ENCODE measurements at places on chromosomes 3 and 15.

DNA sequence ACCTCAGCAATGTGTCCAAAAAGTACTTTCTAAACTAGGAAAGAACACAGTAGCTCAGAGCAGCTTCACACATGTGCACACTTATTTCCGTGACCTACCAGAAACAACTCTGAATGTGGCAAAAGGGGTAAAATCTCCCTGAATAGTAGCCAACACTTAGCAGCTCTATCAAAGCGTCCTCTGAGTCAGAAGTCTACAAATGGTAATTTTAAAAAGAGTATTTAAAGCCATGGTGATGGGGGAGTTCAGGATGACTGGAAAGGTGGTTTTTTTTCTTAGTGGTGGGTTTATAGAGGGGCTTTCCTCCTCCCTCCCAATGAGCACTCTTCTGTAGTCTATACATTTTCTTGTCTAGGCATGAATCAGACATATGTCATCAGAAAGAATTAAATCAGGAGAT is 223.8 kb upstream of the PRICKLE2 start:
- no peaks in the 10 kb centered on the region for H3K36me3 ChIP-seq
- peaks cover 39% of the 10 kb centered on the region for H3K4me1 ChIP-seq
- peaks cover 3% of the 10 kb centered on the region for H3K27me3 ChIP-seq
- no peak overlapping the region for H3K4me3 ChIP-seq
- DNase-seq, result no peak

GRCh38 chr3:8210882-8211341 is 290.7 kb upstream of the LMCD1 start:
- H3K4me3 ChIP-seq, result no peak overlapping the region
- no peak overlapping the region for H3K27ac ChIP-seq
- no peaks in the 10 kb centered on the region for H3K27me3 ChIP-seq
- no peak for DNase-seq
- no peaks in the 10 kb centered on the region for H3K36me3 ChIP-seq

GRCh38 chr3:23084367-23084766 is 118.8 kb upstream of the UBE2E2 start:
- peaks cover 16% of the 10 kb centered on the region for H3K4me1 ChIP-seq
- H3K36me3 ChIP-seq, result peaks cover 2% of the 10 kb centered on the region
- H3K27me3 ChIP-seq, result no peaks in the 10 kb centered on the region

DNA sequence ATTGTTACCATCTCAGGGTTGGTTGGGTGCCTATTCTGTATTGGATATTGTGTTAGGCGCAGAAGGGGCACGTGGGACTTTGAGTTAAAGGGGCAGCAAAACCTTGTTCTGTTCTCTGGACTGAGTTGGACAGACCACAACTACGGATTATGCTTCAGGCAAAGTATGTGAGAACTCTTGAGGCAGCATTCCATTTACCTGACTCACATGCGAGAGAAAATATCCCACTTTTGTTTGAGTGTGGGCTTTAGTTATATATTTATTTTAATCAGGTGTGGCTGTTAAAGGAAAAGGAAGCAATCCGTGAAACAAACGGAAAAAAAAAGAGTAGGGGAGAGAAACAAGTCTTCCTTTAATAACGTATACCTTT is 627 bp upstream of the PLS1 start:
- H3K4me1 ChIP-seq, result peaks cover 18% of the 10 kb centered on the region
- H3K4me3 ChIP-seq, result peak overlapping the region; percentile 95
- H3K27me3 ChIP-seq, result no peaks in the 10 kb centered on the region

- H3K4me1 ChIP-seq, result peaks cover 5% of the 10 kb centered on the region
- H3K27me3 ChIP-seq, result no peaks in the 10 kb centered on the region
- peaks cover 16% of the 10 kb centered on the region for H3K36me3 ChIP-seq
- DNase-seq, result no peak
- no peak overlapping the region for H3K4me3 ChIP-seq
These were observed 74.6 kb downstream of the ZBTB20 start for GRCh38 chr3:115072265-115073021.

GRCh38 chr3:153110041-153110440 is 52.0 kb upstream of the RAP2B start:
- H3K36me3 ChIP-seq, result no peaks in the 10 kb centered on the region
- H3K4me3 ChIP-seq, result no peak overlapping the region
- DNase-seq, result no peak
- H3K4me1 ChIP-seq, result no peaks in the 10 kb centered on the region

- no peak overlapping the region for H3K4me3 ChIP-seq
- no peak for DNase-seq
- peaks cover 37% of the 10 kb centered on the region for H3K27me3 ChIP-seq
- H3K27ac ChIP-seq, result no peak overlapping the region
These were observed 42.2 kb upstream of the PRR23E start for GRCh38 chr3:127150513-127151250.

DNA sequence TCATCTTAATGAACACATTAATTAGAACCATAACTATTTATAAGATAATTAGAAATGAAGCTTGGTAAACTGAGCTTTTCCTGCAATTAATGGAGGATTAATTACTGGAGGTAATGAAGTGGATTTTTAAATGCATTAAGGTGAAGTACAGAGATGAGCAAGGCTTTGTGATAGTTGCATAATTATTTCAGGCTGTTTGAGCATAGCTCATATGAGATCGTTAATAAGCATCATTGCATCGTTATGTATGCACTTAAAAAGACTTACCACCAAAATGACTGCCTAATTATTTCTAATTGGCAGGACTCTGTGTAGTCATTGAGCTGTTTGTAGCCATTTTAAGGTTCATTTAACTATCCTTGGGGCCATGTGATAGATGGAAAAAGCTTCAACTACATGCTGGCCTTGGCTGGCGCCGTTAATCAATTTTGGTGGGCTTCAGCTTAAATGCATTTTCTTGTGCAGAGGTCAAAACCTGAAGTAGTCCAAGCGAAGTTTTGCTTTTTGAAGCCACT is 55.3 kb downstream of the RSRC1 start:
- no peaks in the 10 kb centered on the region for H3K27me3 ChIP-seq
- H3K4me3 ChIP-seq, result no peak overlapping the region
- DNase-seq, result no peak

- DNase-seq, result no peak
- no peak overlapping the region for H3K4me3 ChIP-seq
- H3K27ac ChIP-seq, result no peak overlapping the region
- peaks cover 7% of the 10 kb centered on the region for H3K27me3 ChIP-seq
These were observed 47.5 kb upstream of the FAM98B start for GRCh38 chr15:38406436-38406835.

DNA sequence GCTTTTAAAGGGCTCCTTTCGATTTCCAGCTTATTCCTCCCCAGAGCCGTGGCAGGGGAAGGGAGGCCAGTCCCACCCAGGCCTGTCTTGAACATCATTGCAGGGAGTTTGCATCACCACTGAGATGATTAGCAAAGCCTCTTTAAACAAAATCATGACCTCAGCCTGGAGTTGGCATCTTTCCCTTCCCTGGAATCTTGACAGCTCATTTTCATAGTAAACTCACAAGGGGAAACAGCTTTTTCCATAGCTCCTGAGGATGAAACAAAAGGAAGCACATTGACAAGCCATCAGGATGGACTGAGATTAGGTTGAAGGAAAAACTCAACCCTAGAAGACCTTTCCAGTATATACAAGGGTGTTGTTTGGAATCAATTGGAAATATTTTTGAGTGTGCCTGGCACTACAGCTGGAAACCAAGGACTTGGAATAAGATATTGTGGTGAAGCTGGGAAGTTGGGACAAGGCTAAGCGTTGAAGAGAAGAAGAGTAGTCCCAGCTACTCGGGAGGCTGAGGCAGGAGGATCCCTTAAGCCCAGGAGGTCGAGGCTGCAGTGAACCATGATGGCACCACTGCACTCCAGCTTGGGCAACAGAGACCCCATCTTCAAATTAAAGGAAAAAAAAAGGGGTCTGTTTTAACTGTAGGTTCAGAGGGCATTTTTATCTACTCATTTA is 3.1 kb upstream of the LARP6 start:
- H3K4me3 ChIP-seq, result no peak overlapping the region
- no peaks in the 10 kb centered on the region for H3K27me3 ChIP-seq
- no peak for DNase-seq
- peaks cover 15% of the 10 kb centered on the region for H3K4me1 ChIP-seq
- no peaks in the 10 kb centered on the region for H3K36me3 ChIP-seq
- H3K27ac ChIP-seq, result peak overlapping the region; percentile 18

GRCh38 chr15:78533331-78533730 is 6.9 kb upstream of the PSMA4 start:
- H3K4me1 ChIP-seq, result no peaks in the 10 kb centered on the region
- H3K27ac ChIP-seq, result no peak overlapping the region
- peaks cover 6% of the 10 kb centered on the region for H3K36me3 ChIP-seq
- no peak for DNase-seq
- no peak overlapping the region for H3K4me3 ChIP-seq

- H3K4me3 ChIP-seq, result no peak overlapping the region
- DNase-seq, result no peak
- no peaks in the 10 kb centered on the region for H3K36me3 ChIP-seq
- H3K27me3 ChIP-seq, result peaks cover 2% of the 10 kb centered on the region
These were observed 143.1 kb downstream of the WDR76 start for GRCh38 chr15:43969802-43970375.

- H3K36me3 ChIP-seq, result no peaks in the 10 kb centered on the region
- H3K27ac ChIP-seq, result no peak overlapping the region
- DNase-seq, result peak; percentile 64
These were observed 22.5 kb downstream of the GABRA5 start for GRCh38 chr15:26889298-26889898.

DNA sequence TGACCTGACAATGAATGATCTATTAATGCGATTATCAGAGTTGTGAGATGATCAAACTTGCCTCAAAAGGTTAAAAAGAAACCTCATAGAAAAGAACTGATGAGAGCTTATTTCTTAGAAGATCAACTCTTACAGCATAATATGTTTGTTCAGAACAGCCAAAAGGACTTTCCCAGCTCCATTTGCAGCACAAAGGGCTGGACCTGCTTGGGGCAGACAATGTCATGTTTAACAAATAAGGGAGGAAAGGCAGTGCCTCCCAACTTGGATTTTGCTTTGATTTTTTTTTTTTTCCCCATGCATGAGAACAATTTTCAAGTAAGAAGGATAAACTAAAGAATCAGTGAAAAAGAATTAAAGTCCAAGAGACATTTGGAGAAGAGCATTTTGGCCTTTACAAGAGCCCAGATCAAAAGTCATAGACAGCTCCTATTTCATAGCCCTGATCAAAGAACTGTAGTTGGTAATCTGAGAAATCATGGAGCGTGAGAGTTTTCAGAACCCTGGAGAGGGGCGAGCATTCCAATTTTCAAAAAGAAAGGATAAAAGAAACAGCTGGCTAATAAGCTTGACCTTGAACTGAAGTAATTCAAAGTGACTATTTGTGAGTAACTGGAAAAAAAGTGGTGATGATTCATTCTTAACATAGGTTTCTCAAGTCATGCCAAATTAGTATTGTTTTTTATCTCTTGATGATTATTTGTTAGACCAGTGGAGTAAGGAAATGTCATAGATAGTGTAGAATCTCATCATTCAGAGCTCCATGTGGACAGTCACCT is 136.0 kb upstream of the CFAP20DC start:
- no peaks in the 10 kb centered on the region for H3K36me3 ChIP-seq
- H3K27ac ChIP-seq, result no peak overlapping the region
- no peaks in the 10 kb centered on the region for H3K4me1 ChIP-seq
- H3K27me3 ChIP-seq, result peaks cover 25% of the 10 kb centered on the region
- no peak overlapping the region for H3K4me3 ChIP-seq

GRCh38 chr3:73618461-73618860 is 6.3 kb downstream of the PDZRN3 start:
- no peak for DNase-seq
- no peak overlapping the region for H3K27ac ChIP-seq
- H3K27me3 ChIP-seq, result no peaks in the 10 kb centered on the region
- no peak overlapping the region for H3K4me3 ChIP-seq
- peaks cover 6% of the 10 kb centered on the region for H3K36me3 ChIP-seq

GRCh38 chr3:70360979-70361760 is 48.7 kb upstream of the MDFIC2 start:
- H3K27me3 ChIP-seq, result no peaks in the 10 kb centered on the region
- H3K36me3 ChIP-seq, result peaks cover 2% of the 10 kb centered on the region
- DNase-seq, result no peak
- H3K4me3 ChIP-seq, result no peak overlapping the region
- H3K4me1 ChIP-seq, result peaks cover 2% of the 10 kb centered on the region

- no peak overlapping the region for H3K4me3 ChIP-seq
- H3K27ac ChIP-seq, result no peak overlapping the region
- H3K27me3 ChIP-seq, result no peaks in the 10 kb centered on the region
- DNase-seq, result no peak
- H3K4me1 ChIP-seq, result peaks cover 14% of the 10 kb centered on the region
- peaks cover 16% of the 10 kb centered on the region for H3K36me3 ChIP-seq
These were observed 148.1 kb downstream of the SNRK start for GRCh38 chr3:43434431-43434830.

- no peaks in the 10 kb centered on the region for H3K27me3 ChIP-seq
- H3K36me3 ChIP-seq, result no peaks in the 10 kb centered on the region
- no peak for DNase-seq
- no peak overlapping the region for H3K27ac ChIP-seq
These were observed 46.6 kb downstream of the TYRO3 start for GRCh38 chr15:41605566-41605965.

DNA sequence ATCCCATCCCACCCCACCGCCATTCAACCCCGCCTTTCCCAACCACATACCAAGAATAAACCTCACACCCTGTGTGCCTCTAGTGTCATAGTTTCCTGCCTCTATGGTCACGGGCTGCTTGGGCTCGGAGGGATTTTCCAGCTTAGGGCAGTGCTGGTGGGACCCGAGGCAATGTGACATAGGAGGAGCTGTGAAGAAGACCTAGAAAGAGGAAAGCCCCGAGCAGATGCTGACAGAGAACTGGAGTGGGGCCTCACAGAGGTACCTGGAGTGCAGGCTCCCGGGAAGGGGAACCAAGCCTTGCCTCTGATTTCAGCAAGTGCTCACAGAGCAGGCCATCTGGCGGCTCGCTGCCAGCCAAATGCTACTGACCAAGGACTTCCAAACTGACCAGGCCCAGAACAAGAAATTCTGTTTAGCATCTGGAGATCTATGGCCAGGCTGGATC is 27.5 kb downstream of the BHLHE40 start:
- peaks cover 2% of the 10 kb centered on the region for H3K27me3 ChIP-seq
- peaks cover 14% of the 10 kb centered on the region for H3K4me1 ChIP-seq
- no peak for DNase-seq
- H3K27ac ChIP-seq, result no peak overlapping the region
- H3K4me3 ChIP-seq, result no peak overlapping the region

- DNase-seq, result no peak
- H3K27me3 ChIP-seq, result no peaks in the 10 kb centered on the region
- peaks cover 61% of the 10 kb centered on the region for H3K4me1 ChIP-seq
- peak overlapping the region; percentile 36 for H3K27ac ChIP-seq
- H3K4me3 ChIP-seq, result no peak overlapping the region
These were observed 52.0 kb downstream of the SMAD3 start for GRCh38 chr15:67117370-67117769.
